Activated naive CD8-positive, alpha-beta T cell treated with anti-CD3 and anti-CD28 coated beads, Interleukin-2, amount 50 U/mL, for 24 hours (primary cell): ENCODE measurements at places on chromosomes 2 and 18.

- DNase-seq = peak; percentile 28
These were observed 56.0 kb upstream of the RAB6C start for GRCh38 chr2:129923265-129924091.

- DNase-seq = no peak
These were observed 153.4 kb downstream of the SH3RF3 start for GRCh38 chr2:109282360-109282759.

DNA sequence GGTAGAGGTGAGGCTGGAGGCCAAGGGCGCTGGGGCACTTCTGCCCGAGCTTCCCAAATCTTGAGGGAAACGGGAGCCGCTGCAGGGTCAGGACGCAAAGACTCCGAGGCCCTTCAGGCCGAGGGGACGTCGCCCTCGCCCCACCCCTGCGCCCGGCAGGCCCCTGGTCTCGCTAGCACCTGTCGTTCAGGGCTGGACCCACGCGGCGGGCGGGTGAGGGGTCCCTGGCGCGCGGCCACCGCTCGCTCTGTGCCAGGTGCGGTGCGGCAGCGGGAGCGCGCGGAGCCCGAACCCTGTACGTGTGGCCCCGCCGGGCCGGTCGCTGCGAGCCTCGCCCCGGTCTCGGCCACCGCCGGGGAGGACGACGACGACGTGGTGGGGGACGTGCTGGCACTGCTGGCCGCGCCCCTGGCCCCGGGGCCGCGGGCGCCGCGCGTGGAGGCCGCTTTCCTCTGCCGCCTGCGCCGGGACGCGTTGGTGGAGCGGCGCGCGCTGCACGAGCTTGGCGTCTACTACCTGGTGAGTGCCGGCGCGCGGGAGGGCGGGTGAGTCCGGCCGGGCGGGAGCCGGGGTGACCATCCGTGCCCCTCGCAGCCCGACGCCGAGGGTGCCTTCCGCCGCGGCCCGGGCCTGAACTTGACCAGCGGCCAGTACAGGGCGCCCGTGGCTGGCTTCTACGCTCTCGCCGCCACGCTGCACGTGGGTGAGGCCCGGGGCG lies 4.9 kb downstream of the ERFE start:
- DNase-seq = no peak

- no peak for DNase-seq
These were observed 7.9 kb upstream of the NR4A2 start for GRCh38 chr2:156340377-156340776.

- peak; percentile 49 for DNase-seq
These were observed 97.9 kb upstream of the GPR45 start for GRCh38 chr2:105143467-105144151.

DNA sequence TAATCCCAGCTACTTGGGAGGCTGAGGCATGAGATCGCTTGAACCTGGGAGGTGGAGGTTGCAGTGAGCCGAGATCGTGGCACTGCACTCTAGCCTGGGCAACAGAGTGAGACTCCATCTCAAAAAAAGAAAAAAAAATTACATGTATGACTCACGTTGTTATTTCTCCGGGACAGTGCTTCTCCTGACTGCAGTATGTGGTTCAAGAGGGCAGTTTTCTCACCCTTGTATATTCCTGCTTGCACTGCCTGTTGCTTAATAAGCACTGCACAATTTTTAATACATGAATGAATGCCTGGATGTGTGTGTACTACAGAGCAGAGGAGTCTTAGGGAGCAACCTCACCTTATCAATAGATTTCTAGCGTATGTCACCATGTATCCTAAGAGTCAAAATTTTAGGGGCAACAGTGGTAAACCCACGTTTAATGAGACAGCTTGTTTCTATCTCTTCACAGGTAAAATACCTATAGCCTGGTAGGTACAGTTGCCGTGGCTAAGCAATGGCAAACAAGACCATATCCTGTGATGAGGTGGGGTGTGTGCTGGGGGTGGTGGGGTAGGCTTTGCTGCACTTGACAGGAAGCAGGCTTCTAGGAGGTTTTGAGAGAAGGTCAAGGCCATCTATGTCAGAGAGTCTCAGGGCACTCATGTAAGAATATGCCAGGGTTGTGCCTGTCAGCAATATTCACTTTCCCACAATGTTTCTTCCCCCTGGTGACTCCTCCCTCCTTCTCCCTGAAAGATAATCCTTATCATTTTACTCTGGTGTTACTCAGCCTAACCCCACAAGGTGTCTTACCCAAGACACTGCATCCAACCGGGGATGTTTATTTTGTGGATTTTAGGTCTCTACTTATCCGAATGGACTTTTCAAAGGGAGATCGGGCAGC lies 36.9 kb upstream of the MEX3C start:
- peak; percentile 10 for DNase-seq

DNA sequence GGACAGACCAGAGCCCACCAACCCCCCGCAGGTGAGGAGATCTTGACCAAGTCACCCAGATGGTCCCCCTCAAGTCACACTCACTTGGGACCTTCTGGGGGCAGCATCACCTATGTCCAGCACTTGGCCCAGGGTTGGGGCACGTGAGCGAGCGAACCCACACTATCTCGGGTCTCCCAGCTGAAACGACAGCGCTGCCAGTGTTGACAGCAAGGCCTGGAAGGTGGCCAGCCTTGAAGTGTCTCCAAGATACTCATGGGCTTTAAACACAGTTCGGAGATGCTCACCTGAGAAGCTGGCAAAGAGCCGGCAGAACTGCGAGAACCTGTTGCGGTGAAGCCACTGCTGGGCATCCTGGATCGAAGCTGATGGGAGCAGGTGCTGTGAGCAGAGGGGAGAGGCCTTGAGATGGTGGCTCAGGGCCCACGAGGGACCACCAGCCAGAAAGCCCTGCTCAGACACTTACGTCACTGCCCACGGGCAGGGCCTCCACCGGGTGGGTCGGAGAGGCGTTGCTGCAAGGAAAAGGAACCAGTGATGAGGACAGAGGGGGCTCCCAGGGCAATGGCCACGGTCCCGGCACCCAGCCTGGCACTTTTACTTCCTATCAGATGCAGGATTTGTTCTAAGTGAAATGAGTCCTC lies 47.5 kb downstream of the TFCP2L1 start:
- DNase-seq = no peak

DNA sequence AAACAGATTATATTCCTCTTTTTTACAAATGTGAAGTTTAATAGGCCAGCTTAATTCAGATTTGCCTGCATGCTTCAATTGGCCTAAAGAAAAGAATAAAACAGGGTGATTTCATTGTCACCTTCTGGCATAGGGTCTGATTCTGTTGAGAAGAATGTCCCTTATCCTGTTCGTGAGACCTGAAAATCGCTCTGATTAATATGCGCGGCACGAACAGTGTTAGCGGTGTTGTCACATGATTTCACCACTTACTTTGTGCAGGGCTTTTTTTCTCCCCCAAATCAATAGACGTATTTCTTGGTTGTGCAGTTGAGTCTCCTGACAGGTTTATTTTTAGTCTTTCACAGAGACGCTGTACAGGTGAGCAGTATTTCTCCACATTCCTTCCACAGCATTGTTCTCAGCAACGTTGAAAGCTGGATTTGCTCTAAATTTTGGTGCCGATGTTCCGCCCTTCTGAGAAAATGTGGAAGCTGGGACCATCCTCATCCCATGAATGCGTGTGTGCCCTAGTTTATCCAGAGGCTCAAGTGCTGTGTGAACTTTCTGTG lies 81.9 kb downstream of the ITGB1BP1 start:
- DNase-seq = no peak

GRCh38 chr18:45014047-45014501 lies 333.4 kb downstream of the SETBP1 start:
- DNase-seq = no peak

DNA sequence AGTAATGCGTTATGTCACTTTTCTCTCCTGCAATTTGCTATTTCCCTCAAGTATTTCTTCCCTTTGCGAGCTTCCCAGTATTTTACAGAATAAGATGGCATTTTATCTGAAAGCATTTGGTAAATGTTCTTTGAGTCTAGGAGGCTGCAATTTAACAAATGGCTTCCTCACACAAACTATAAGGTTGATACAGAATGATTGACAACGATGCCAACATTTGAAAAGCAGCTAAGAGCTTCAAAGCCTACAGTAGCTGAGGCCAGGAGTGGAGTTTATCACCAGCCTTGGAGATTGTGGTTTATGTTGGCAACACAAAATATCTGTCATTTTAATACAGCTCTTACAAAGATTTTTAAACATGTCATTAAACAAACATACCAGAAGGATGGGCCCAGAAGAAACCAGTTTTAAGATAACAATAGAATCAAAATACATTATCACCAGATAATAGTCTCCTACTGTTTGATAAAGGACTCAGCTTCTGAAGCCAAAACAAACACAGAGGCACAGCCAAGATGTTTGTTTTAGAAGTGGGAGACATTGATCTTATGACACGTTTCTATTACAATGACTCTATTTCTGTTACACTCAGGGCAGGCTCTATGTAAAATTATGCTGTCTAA lies 711.4 kb upstream of the ACVR2A start:
- no peak for DNase-seq
